Cardiac muscle cell (in vitro differentiated cells and primary cell): ENCODE measurements at places on chromosomes 4 and X.

GRCh38 chr4:17681281-17682221, 67.1 kb downstream of the MED28 start:
- DNase-seq, result no peak

GRCh38 chrX:35444671-35445355, 353.3 kb upstream of the MAGEB16 start:
- DNase-seq, result no peak

GRCh38 chr4:183765251-183765911, 106.3 kb downstream of the TRAPPC11 start:
- DNase-seq, result no peak

GRCh38 chr4:51906167-51906958, 63.4 kb downstream of the DCUN1D4 start:
- DNase-seq, result no peak

GRCh38 chr4:143713955-143714625, 13.6 kb upstream of the FREM3 start:
- no peak for DNase-seq

GRCh38 chrX:38929966-38930421, 128.7 kb downstream of the MID1IP1 start:
- no peak for DNase-seq

- no peak for DNase-seq
Measured at GRCh38 chrX:39443240-39443639, 642.0 kb downstream of the MID1IP1 start.

DNA sequence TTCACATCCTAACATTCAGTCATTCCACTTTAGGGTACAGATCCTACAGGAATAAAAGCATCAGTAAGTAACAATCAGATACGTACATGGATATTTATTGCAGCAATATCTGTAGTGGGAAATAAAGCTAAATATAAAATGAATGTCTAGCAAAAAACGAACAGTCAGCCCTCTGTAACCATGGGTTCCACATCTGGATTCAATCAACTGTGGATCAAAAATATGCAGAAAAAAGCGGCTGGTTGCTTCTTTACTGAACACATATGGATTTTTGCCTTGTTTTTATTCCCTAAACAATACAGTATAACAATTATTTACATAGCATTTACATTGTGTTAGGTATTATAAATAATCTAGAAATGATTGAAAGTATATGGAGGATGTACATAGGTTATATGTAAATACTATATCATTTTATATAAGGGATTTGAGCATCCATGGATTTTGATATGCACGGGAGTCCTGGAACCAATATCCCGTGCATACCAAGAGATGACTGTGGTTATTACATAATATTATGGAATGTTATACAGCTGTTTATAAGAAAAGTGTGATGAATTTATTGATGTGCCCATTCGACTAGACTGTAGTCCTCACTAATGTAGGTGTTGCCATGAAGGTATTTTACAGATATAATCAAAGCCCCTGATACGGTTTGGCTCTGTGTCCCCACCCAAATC, 132.8 kb downstream of the ARHGEF9 start:
- no peak for DNase-seq

GRCh38 chrX:15672881-15673280, 8.3 kb upstream of the CLTRN start:
- no peak for DNase-seq

GRCh38 chr4:82818664-82819662, 20.4 kb upstream of the SCD5 start:
- no peak for DNase-seq

DNA sequence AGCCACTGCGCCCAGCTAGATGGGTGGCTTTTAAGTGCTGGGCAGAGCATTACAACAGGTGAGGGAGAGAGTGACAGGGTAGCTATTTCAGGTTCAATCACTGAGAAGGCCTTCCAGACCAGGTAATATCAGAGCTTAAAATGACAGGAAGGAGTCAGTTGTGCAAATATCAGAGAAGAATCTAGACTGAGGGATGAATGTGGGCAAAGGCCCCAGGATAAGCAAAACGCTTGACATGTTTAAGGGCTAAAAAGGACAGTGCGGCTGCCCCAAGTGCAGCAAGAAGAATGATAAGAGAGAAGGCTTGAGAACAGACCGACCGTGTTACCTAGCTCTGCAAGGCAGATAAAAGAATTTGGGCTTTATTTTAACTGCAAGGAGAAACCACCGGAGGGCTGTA, 18.6 kb downstream of the AADAT start:
- DNase-seq, result no peak

DNA sequence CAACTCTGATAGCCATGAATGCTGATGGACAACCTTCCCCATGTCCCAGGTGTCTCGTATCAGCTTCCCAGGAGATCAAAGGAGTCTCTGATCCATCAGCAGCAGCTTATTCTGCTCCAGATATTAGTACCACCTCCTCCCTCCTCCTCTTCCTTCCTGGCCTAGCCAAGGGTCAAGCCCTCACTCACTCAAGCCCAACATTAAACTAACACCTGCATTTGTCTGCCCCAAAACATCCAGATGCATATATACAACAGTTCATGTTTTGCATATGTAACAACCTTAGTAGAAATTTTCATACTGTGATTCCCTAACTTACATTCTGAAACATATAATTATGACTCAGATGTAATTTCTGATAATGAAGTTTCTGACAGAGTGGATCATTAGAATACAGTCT, 29.9 kb downstream of the BCLAF3 start:
- no peak for DNase-seq

DNA sequence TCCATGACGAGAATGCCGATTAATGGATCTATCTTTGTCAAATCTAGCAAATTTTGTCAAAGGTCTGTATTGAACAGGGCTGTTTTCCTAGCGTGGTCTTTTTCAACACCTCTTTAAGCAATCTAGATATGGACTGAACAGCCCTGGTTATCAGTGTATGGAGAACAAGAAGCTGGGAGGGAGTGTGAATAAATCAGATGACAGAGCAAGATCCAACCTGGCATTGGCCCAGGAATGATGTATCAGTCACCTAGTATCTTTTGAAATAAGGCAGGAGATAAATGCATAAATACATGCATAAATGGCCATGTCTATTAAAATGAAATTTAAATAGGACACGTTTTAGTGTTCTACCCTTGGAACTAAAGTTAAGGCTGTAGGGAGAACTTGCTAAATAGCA, 15.7 kb upstream of the AP1S2 start:
- no peak for DNase-seq

GRCh38 chrX:120504569-120504968, 35.5 kb upstream of the LAMP2 start:
- no peak for DNase-seq

DNA sequence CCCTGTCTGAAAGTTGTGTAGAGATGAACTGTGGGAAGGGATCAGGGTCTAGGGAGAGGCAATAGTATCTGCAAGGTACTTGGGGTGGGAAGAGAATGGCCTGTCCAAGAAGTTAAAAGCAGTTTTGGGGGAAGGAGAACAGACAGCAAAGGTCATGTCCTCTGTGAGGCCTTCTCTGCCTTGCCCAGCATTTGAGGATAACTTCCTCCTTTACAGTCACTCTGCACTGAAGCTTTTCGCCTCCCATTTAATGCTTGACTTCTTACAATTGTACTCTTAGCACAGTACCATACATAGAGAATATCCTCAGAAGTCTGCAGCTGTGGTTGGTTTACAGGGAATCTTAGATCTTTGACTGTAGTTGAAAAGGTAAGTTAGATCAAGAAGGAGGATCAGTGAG, 121.8 kb upstream of the AP1S2 start:
- no peak for DNase-seq

DNA sequence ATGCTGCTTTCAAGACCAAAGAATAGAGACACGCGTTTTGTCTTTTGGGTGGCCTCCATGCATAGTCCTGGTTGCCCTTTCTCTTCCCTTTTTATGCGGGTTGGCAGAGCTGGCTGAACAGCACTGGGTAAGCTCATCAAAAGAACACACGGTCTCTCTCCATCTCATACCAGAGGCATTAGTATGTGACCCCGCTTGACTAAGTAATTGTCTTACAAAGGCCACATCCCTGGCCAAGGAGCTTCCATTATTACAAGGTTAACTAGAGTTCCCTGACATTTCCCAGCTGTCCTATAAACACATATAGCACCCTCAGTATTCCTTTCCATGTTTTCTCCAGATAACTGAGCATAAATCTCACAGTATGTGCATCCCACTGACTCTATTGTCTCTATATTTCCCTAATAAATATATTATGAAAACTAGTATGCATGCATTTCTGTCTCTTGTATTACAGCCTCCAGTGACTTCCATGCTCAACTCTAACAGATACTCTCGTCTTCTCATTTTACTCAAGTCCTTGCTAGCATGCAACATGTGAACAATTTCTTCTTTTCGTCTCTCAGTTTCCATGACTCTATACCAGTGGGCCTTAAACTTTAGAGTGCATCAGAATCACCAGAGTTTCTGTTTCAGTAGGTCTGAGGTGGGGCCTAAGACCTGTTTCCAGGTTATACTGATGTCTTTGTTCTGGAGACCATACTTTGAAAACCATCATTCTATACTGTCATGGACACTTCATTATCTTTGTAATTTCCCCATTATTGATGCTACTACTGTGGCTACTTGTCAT, 247.7 kb upstream of the ARSJ start:
- DNase-seq, result no peak

DNA sequence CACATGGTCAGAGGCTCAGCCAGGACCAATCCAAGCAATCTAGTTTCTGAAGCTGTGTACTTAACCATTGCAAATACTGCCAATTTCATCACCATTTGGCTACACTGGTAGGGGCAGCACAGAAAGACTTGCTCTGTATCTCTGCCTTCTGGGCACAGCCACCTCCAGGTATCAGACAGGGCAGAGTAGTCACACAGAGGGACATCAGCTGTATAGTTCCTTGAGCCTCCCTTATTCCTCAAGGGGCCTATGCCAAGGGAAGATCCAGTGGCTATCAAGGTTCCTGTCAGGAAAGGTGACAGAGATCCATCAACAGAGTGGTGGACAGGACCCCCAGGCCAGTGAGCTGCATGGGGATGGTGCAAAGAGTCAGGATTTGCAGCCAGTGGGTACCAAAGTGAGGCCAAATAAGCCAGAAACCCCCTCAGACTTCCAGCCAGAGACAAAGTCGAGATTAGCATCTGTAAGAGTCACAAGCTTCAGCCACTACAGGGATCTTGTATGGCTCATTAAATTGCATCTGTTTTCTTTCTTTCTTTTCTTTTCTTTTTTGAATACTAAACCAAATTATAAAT, 381.6 kb upstream of the CPEB2 start:
- no peak for DNase-seq

- DNase-seq, result no peak
Measured at GRCh38 chr4:165921546-165921945, 48.5 kb downstream of the TLL1 start.

- peak; percentile 58 for DNase-seq
Measured at GRCh38 chr4:38424151-38424871, 239.7 kb upstream of the KLF3 start.

DNA sequence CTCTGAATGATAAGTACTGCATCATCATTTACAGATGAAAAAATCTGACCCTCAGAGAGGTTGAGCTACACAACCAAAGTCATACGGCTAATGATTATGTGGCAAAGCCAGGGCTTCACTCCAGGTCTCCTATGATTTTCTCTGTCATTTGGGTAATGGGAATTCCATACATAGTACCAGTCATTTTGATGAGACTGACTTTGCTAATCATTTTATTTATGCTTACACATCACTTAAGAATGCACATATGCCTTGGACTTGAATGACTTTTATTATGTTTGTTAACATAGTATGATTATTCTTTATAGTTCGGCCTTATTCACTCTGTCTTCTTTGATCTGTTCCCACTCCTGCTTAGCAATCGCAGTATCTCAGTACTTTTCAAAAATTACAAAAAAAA, 255.1 kb upstream of the GPRIN3 start:
- DNase-seq, result no peak

GRCh38 chrX:139201924-139202323, 328.6 kb upstream of the F9 start:
- DNase-seq, result no peak

DNA sequence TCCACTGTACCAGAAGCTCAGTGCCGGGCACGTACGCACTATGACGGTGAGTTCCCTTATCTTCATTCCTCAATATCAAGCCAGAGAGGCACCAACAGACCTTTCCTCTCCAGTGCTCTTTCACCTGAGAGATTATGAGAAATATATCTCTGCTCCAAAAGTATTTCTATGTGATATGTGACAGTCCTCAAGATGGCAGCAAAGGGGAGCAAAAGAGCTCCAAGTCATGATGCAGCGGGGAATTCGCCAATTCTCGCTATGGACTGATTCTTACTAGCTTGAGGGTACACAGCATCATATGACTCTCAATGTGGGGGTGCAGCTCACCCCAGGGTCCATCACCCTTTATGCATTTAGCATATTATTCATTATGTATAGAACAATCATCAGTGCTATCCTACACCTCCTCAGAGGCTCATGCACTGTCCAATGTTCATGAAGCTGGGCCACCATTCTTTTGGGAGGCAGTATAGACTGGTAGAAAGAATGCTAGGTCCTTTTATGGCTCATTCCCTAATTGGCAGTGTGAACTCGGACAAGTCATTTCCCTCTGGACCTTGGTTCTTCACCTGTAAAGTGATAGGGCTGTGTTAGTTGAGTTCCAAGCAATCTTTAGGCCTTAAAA, 12.8 kb upstream of the IQSEC2 start:
- peak; percentile 8 for DNase-seq

GRCh38 chrX:94204524-94204923, 530.5 kb downstream of the FAM133A start:
- DNase-seq, result no peak

DNA sequence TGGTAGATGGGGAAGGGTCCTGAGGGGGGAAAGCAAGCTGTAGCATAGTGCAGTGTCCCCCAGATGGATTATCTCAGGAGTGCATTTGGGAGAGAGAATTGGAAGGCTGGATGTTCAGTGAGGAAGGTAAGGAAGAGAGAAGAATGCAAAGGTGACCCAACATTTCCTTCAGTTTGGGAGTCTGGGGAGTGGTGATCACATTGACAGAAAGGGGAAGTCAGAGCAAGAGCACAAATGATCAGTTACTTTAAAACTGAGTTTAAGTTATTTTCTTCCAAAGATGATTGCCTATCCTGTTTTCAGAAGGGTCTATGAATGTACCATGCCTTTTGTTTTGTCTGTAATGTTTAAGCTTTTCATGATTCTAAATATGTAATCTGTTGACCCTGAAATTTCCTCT, 47.6 kb downstream of the ARHGAP10 start:
- no peak for DNase-seq

DNA sequence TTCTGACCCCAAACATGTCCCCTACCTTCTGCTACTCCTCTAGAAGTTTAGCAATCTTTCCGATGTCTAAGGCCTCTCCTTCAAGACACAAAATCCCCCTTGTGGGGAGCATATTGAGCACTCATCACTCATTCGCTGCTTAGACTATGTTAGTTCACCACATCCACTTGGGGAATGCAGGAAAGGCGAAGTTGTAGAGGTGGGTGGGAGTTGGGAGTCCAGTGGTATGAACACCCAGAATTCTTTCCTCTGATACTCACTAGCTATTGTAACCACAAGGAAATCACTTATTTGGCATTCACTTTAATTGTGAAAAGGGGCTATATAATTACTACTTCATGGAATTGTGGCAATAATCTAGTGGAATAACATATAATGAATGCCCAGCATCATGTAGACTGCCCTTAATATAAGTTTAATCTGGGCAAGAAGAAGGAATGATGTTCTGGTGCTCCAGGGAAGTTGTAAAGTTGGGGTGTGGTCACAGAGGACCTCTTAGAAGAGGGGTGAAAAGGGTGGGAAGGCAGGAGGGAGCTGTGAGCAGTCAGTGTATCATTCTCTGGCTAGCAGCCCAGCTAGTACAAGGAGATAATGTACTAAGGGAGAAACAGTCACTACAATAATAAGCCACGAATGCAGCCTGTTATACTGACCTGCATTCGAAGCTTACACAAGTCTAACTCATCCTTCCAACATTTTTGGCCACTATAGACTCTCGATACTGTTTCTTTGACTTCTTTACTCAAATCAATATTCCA, 468.2 kb upstream of the DIPK2B start:
- DNase-seq, result peak; percentile 74
